Activated T-helper 9 cell treated with anti-CD3 and anti-CD28 coated beads, Interleukin-2, amount 50 U/mL, for 16 hours (primary cell): ENCODE measurements at places on chromosomes 4 and X.

GRCh38 chr4:73723928-73724327 lies 16.4 kb upstream of the CXCL8 start:
- no peak for DNase-seq

DNA sequence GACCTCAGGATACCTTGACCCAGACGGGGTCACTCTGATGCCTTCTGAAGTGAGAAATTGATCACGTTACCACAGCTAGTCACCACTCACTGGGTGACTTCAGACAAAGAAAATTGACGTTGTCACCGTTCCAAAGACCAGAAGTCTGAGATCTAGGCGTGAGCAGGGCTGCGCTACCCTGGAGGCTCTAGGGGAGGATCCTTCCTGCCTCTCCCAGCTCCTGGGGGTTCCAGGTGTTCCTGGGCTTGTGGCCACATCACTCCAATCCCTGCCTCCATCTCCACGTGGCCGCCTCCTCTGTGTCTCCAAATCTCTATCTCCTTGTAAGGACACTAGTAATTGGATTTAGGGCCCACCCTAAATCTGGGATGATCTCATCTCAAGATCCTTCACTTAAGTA lies 48.9 kb upstream of the CD99 start:
- no peak for DNase-seq

DNA sequence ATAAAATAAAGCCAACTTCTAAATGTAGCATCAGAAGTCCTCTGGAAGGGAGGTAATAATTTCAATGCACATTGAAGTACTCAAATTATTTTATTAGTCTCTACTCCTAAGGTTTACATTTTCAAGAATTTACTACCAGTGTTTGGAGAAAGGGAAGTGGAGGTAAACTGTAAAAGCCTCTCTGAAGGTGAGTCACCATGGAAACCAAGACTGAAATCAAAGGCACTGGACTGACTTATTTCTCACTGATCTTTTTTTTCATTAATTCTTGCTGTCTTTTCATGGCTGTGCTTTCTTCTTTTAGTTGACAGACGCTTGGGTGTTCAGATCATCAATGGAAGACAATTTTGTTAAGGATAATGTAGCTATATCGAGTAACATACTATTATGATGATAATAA lies 9.7 kb downstream of the SLC39A8 start:
- DNase-seq, result no peak

DNA sequence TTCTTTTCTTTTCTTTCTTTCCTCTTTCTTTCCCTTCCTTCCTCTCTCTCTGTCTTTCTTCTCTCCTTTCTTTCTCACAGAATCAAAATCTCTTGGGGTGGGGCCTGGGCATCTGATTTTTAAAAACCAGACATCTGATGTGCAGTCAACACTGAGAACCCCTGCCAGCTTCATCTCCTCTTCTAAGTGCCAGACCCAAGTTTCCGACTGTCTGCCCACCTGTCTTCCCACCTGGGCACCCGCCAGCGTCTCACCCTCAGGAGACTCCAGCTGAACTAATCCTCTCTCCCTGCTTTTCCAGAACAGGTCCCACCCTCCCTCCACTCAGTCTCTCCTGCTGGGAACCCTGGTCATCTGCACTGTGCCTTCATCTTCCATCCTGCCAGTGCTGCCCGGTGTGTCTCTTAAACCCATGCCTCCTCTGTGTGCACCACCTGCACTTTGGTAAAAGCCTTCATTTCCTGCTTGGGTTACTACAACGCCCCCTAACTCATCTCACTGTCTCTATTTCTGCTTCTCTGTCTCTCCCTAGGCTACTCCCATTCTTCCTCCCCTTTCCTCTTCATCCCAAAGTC lies 2.8 kb downstream of the SOD3 start:
- DNase-seq, result no peak

GRCh38 chr4:138437263-138437851 lies 195.2 kb upstream of the SLC7A11 start:
- no peak for DNase-seq

DNA sequence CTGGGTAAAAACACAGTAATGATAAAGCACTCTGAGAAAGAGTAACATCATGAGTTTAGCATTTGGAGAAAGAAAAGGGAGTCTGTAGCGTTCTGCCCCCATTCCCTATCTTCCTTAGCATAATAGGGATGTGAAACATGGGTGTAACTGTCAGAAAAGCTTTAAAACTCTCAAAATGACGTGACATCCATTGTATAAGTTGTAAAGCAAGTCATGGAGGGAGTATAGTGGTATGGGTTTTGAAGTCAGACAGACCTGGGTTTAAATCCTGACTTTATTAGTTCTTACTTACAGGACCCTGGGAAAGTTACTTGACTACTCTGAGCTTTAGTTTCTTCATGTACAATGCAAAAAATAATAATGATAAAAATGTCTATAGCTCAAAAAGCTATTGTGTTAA lies 17.1 kb downstream of the FBXO8 start:
- DNase-seq, result no peak

- DNase-seq, result no peak
Observed at GRCh38 chrX:15864629-15865028, 10.0 kb upstream of the AP1S2 start.

- no peak for DNase-seq
Observed at GRCh38 chr4:140931911-140932310, 175.7 kb upstream of the TBC1D9 start.
